ENCODE measurements at places on chromosomes 7 and 10.

- DNase-seq: no peak
These were observed 36.3 kb downstream of the LAMB4 start for GRCh38 chr7:108093851-108094331.

- DNase-seq: no peak
These were observed 29.5 kb downstream of the JCAD start for GRCh38 chr10:30029872-30030256.

- DNase-seq: no peak
These were observed 123.7 kb upstream of the ASAH2 start for GRCh38 chr10:50375051-50375452.

GRCh38 chr10:73956476-73957359 is 41.2 kb upstream of the VCL start:
- DNase-seq: peak; percentile 4

DNA sequence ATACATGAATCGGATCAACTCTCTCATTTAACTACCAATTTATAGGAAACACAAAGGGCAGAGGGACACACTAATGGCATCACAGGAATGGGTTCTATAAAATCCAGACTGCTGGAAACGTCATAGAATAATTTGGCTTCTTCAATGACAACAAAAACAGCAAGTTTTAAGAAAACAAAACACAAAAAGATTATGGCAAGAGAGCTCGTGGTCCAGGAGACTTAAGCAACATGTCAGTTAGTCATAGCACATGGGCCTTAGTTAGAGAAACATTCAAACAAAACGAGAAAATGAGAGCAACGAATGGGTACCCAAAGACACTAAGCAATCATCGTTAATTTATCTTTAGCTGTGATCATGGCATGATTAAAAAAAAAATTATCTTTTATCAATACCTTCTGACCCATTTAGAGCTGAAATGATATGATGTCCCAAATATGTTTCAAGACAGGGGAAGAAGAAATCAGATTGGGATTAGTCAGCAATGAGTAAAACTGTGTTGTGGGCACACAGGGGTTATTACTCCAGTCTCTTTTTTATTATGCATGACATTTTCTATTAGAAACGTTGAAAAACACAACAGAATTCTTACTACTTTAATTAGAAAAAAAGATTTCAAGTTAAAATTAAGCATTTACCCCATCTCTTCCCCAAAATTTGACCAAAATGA is 28.3 kb downstream of the NCAPG2 start:
- no peak for DNase-seq

DNA sequence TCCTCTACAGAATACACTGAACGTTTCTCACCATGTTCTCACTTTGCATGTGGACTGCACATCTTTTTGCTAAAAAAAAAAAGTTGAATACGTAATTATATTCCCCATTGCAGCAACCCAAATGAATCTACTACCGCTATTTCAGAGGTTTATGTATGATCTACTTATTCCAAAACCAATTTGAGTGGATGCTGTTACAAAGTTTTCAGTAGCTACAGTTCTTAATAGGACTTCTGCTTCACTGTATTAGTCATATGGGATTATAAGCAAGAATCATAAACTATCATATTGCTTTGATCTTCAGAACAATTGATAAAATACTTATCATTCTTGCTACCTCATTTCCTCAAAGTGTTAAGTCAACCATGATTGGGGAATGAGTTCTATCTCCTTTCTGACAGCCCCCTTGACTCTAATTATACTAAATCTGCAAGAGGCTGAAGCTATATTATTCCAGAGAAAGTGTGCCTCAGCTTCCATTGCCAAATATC is 257.0 kb downstream of the PARD3 start:
- no peak for DNase-seq

- DNase-seq: no peak
These were observed 16.1 kb downstream of the CCDC186 start for GRCh38 chr10:114157912-114158311.
